Activated T-cell treated with anti-CD3 and anti-CD28 coated beads, Interleukin-2, amount 50 U/mL, for 72 hours (primary cell): ENCODE measurements at places on chromosomes 2 and 18.

GRCh38 chr18:63145851-63146555, 173.6 kb downstream of the BCL2 start:
- DNase-seq, result no peak

GRCh38 chr2:95234286-95234785, 27.0 kb downstream of the ZNF892 start:
- DNase-seq, result no peak

GRCh38 chr2:62143696-62144095, 52.2 kb upstream of the B3GNT2 start:
- no peak for DNase-seq

- no peak for DNase-seq
Measured at GRCh38 chr18:4309227-4309626, 145.9 kb downstream of the DLGAP1 start.

DNA sequence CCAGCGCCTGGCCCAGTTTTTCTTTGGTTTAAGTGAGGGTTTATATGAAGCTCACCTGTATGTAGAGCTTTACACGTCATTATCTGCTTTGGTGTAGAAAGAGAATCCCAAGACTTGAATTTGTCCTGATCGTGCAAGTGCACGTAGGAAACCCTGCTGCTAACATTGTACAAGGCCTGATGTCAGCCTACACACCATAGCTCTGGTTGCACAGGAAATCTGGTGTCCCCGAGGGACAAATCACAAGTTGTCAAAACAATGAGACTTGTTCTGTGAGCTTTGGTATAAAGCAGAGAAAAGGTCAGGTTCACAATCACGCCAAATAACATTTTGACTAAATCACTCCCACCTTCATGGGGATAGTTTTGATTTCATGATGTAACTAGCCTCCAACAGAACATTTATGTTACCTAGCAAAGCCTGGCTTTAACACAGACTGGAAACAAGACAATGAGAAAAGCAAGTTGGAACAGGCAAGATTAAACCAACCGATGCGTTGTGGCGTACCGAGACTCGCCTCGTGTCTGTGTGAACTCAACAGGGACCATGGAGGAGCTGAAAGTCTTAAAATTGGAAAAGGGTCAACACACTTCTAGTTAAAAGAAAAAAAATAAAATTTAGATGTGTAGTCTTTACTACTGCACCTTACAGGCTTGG, 41.4 kb downstream of the ZAP70 start:
- no peak for DNase-seq

- DNase-seq, result no peak
Measured at GRCh38 chr2:3139906-3140305, 237.7 kb downstream of the EIPR1 start.

- peak; percentile 22 for DNase-seq
Measured at GRCh38 chr2:229910832-229911412, 10.9 kb downstream of the TRIP12 start.

- DNase-seq, result no peak
Measured at GRCh38 chr18:32455361-32455760, 15.3 kb downstream of the GAREM1 start.

DNA sequence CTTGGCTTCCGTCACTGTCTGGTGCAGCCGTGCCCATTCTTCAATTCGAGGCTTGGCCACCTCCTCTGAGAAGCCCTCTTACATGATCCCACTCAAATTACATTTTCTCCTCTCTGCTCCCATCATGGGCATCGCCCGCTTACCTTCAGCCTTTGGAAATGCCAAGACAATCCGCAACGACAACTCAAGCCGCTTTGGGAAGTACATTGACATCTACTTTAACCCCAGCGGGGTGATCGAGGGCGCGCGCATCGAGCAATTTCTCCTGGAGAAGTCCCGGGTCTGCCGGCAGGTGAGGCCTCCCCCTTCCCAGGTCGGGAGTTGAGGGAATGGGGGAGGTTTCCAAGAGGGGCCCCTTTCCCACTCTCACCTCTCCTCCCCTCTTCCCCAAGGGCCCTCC, 38.3 kb downstream of the MYO7B start:
- DNase-seq, result no peak

DNA sequence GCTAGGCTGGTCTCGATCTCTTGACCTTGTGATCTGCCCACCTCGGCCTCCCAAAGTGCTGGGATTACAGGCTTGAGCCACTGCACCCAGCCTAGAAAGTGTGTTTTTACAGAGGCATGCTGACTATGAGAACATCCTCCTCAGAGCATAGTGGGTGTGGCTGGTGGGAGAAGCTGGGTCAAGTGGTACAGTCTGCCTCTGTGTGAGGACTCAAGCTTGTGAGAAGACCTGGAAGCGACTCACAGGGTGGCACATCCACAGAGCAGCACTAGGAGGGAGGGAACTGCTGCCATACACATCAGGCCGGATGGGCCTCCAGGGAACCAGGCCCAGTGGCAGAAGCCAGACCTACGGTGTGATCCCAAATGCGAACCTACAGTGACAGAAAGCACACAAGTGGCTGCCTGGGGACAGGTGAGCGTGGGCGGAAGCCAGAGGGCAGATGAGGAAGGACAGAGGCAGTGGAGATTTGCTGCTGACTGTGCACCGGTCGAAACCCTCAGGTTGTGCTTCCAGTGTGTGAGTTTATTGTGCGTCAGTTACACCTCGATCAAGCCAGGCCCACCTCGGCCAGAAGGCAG, 8.9 kb downstream of the ARHGEF4 start:
- DNase-seq, result no peak

GRCh38 chr2:135960656-135961551, 24.5 kb downstream of the DARS1 start:
- peak; percentile 27 for DNase-seq

- DNase-seq, result no peak
Measured at GRCh38 chr2:32711219-32711618, 83.4 kb downstream of the TTC27 start.

DNA sequence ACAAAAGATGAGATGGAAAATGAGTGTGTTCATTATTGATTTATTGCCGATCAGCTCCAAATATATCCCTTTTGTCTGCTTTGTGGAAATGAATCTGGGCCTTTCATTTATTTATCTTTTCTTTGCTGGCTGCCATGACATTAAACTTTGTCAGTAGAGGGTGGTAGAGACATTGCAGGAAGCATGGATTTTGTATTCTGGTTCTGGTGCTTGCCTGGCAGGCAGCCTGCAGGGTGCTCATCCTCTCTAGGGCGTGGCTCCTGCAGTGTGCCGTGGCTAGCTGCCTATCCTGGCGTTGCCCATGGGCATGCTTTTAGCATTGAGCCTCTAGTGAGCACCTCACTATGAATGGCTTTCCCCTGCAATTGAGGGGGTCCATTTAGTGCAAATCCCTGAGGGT, 593.1 kb downstream of the RNF144A start:
- DNase-seq, result no peak

- DNase-seq, result no peak
Measured at GRCh38 chr2:71130905-71131244, 441 bp downstream of the MPHOSPH10 start.

- no peak for DNase-seq
Measured at GRCh38 chr18:61683856-61684255, 209.0 kb downstream of the RNF152 start.

DNA sequence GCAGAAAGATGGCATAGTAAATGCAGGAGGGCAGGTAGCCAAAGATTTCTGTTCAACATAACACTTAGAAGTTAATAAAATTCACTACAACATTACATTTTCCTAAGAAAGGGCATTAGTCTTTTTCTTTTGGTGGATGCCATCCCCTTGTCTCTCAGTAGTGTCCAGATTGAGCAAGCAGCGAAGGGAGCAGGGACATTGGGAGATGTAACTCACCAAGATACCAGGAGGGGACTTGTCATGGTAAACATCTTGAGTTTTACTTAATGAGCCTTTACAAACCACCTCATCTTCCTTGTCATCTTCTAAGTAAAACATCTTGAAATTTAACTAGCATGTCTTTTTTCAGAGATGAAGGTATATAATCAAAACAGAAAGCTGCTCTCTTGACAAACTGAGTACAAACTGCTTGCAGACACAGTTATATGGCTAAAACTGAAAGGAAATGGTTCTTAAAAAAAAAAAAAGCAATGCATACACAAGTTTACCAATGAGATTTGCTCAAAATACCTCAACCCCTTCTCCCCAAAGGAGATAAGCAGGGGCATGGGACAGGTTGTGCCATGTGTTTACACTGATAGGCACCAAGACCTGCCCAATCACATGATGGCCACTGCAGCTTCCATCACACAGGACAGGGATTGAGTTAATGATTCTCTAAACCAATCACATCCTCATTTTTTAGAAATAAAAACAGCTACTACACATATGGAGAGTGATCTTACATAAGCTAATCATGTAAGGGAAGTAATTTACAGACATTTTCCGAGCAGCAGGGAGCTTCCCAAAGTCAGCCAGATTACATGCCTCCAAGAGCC, 30.3 kb downstream of the LPIN2 start:
- no peak for DNase-seq

GRCh38 chr18:27848336-27848735, 328.6 kb downstream of the CDH2 start:
- no peak for DNase-seq

GRCh38 chr2:72183016-72183415, 35.4 kb upstream of the CYP26B1 start:
- DNase-seq, result no peak

GRCh38 chr18:45945669-45946068, 21.5 kb downstream of the EPG5 start:
- DNase-seq, result no peak

- no peak for DNase-seq
Measured at GRCh38 chr18:74204526-74205152, 56.3 kb downstream of the TIMM21 start.

GRCh38 chr2:230821991-230822520, 42.7 kb upstream of the ITM2C start:
- no peak for DNase-seq

GRCh38 chr2:45889053-45889452, 237.6 kb downstream of the PRKCE start:
- DNase-seq, result peak; percentile 15

- no peak for DNase-seq
Measured at GRCh38 chr2:3626118-3626811, 31.4 kb downstream of the COLEC11 start.

- DNase-seq, result no peak
Measured at GRCh38 chr2:134818321-134818720, 20.1 kb upstream of the ACMSD start.

GRCh38 chr2:100283724-100284501, 38.4 kb downstream of the LONRF2 start:
- DNase-seq, result no peak

DNA sequence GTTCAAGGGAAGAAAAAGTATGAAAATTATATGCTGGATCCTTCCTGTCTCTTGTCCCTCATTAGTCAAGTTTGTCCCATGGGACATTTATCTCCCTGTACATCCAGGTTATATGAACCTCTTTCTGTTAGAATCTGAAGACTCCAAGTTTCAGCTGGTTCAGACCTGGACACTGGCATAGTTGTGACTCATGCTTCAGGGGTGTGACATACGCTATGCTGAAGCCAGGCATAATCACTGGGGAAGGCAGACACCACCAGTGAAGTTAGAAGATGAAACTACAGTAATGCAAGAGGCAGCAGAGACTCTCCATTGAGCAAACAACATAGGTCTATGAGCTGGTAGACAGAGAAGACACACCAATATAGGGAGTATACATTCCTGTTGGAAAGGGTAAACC, 269.7 kb upstream of the SLC8A1 start:
- no peak for DNase-seq

GRCh38 chr2:85485815-85486214, 53.2 kb upstream of the MAT2A start:
- DNase-seq, result no peak

DNA sequence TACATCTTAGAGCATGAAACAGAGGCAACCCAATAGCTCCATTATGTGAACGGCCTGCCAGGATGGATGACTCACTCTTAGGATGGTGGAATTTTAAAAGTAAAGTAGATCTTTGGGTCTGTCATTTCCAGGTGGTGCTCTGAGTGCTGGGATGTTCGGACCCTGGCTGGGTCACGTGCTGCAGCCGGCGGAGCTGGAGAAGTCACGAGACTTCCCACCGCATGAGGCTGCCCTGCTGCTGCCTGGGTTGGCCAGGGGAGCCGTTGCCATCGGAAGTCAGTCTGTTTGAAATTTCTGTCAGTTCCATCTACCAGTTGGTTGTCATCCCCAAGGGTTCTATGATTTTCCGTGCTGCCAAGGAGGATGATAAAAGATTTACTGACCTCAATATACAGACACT, 93.3 kb upstream of the ALKAL2 start:
- DNase-seq, result no peak

GRCh38 chr18:55990186-55990585, 402.2 kb upstream of the TCF4 start:
- DNase-seq, result no peak

DNA sequence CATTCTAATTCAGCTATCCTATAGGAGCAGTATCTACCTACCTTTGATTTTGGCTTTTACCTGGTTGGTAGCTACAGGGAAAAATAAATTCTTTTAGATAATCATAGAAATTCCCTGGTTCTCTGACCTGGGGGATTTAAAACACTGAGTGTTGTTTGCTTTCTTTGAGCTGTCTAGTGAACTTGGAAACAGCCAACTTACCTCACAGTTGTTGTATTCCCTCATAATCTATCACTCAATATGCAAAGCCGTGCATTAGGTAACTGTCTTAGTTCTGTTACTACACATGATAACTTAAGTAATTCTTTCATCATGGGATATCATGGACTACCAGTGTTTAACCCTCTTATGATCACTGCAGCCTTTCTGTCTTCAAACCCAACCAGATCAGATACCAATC, 127.8 kb downstream of the TTC27 start:
- DNase-seq, result no peak

DNA sequence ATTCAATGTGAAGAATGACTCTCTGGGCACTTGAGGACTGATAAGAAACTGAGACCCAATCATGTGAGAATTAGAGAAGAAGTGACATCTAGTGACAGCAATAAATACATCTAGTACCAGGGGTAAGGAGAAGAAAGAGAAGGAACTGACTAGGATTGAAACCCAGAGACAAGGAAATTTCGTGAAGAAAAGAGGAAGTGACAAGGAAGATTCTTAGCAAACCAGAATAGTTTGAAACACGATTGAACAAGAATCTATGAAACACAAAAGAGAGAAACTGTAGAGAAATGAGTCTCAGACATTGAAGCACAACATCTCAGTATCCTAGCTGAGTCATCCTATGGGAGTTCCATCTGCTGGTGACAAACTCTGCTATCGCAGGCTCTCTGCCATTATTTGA, 571.9 kb upstream of the PKDCC start:
- no peak for DNase-seq

- no peak for DNase-seq
Measured at GRCh38 chr2:101815154-101815553, 117.6 kb downstream of the MAP4K4 start.

- DNase-seq, result no peak
Measured at GRCh38 chr18:48639772-48640432, 101.1 kb downstream of the CTIF start.

- DNase-seq, result no peak
Measured at GRCh38 chr2:122682356-122682755, 926.9 kb downstream of the TSN start.
